Motor neuron (in vitro differentiated cells): ENCODE measurements at places on chromosomes 16 and 17.

DNA sequence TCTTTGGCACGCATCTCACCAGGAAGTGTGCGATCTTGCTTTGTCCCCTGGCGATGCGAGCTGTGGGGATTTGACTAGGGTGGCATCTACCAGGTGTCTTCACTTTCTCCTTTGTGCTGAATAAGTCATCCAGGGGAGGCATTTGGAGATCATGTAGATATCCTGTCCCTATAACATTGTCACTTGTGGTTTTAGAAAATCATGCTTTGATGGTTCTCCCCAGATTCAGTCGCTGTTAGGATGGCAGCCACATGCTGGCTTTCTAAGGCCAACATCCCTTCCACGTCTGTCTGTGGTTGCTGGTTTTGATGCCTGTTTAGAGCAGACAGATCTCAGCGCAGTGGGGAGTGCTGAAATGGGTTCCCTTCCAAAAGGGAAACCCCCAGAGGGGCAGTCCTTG, 2.5 kb downstream of the ADAD2 start:
- no peak for ATAC-seq

- peak; percentile 97 for ATAC-seq
Measured at GRCh38 chr17:13429201-13429600, 172.5 kb downstream of the HS3ST3A1 start.

- no peak for ATAC-seq
Measured at GRCh38 chr16:25007284-25007984, 7.7 kb downstream of the ARHGAP17 start.

DNA sequence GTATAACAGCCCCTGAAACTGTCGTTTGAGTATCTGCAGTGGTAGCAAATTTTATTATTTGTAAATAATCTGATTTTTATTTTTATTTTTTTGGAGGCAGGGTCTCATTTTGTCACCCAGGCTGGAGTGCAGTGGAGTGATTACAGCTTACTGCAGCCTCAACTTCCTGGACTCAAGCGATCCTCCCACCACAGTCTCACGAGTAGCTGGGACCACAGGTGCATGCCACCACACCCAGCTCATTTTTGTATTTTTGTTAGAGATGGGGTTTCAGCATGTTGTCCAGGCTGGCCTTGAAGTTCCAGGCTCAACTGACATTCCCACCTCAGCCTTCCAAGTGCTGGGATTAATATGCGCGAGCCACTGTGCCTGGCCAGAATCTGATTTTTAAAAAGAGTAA, 2.8 kb downstream of the NDEL1 start:
- ATAC-seq, result no peak

GRCh38 chr17:41585301-41586056, 1.2 kb downstream of the KRT14 start:
- ATAC-seq, result no peak

DNA sequence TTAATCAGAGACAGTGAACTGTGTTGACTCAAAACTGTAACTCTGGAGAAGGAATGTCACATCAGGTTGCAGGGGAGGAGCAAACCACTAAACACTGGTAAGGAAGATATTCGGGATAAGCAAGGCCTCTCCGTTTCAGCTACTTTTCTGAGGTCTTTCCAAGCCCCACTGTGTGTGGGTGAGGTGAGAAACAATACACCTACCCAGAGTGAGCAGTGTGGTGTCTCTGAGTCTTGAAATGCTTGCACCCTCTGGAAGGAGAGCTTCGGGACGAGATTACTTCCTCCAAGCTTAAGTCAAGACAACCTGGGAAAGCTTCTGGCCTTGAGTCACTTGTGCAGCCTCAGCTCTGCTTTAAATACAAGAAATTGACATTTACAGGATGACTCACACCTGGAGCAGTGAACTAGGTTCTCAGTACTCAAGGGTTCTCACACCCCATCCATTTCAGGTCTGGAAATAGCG, 2.5 kb upstream of the MAP3K14 start:
- no peak for ATAC-seq

- no peak for ATAC-seq
Measured at GRCh38 chr16:68373528-68374245, 62.9 kb downstream of the PRMT7 start.

DNA sequence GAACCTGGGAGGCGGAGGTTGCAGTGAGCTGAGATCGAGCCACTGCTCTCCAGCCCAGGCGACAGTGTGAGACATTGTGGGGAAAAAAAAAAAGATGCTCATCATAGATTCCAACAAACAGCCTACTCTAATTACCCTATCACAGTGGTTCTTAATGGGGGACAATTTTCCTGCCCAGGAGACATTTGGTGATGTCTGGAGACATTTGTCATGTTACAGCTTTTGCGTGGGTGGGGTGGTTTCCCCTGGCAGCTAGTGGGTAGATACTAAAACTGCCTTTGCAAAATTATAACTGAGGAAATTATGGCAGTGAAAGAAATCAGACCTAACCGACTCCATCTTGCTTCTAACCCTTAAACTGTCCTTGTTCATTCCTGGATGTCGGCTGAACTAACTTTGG, 92.5 kb upstream of the RBL2 start:
- no peak for ATAC-seq

DNA sequence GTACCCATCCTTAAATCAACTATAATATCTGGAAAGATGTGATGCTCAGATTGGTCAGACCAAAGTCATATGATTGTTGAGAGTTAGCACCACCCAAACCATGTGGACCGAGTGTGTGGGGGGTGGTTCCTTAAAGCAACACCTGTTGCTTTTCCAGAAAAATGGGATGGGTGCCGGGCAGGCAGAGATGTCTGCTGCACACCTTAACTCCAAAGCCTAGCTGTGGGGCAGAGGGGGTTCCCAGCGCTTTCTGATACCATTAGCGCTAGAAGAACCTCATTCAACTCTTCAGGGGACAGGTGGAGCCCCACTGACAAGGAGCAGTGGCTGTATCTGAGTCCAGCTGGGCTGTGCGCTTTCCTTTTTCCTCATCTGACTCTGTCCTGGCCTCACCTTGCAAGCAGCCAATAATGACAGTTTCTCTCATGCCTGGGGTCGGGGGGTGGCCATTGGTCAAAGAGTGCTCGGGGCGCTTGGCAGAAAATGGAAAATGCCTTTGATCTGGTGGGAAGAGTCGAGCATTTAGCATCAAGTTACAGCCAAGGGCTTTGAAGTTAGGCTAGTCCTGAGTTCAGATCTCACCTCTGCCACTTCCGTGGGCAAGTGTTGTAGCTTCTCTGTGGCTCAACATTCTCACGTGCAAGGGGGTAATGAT, 82.6 kb downstream of the IRX3 start:
- ATAC-seq, result no peak

DNA sequence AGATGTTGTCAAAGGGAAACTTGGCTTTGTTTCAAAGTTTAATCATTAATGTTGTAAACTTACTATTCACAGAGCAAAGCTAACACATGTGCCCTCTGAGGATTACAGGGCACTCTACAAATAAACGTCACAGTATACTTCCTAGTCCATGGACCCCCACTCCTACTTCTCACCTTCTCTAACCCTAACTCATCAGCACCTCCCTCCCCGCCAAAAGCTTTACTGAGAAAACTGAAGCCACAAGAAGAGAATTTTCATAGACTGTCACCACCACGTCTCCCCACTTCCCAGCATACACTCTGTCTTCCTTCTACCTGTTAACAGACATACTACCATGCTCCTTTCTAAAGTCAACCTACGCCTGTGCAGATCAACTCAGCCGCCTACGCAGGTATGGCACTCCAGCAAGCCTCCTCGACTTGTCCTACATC, 29.0 kb downstream of the HELZ start:
- no peak for ATAC-seq

DNA sequence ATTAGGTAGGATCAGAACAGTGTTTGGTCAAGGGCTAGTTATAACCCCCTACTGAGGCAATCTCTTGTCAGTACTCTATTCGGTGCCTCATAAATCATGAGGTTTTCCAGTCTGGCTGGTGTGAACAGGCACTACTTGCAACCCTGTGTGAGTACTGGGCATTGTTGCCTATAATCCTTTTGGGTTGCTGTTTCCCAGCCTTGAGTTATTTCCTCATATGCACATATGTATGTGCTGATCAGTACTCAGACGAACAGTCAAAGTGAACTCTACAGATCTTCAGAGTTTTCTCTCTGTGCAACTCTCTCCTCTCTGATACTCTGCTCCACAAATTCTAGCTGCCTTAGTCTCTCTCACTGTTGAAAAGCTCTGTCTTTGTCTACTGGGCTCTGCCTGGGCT, 164.3 kb downstream of the CDK5R1 start:
- ATAC-seq, result no peak

DNA sequence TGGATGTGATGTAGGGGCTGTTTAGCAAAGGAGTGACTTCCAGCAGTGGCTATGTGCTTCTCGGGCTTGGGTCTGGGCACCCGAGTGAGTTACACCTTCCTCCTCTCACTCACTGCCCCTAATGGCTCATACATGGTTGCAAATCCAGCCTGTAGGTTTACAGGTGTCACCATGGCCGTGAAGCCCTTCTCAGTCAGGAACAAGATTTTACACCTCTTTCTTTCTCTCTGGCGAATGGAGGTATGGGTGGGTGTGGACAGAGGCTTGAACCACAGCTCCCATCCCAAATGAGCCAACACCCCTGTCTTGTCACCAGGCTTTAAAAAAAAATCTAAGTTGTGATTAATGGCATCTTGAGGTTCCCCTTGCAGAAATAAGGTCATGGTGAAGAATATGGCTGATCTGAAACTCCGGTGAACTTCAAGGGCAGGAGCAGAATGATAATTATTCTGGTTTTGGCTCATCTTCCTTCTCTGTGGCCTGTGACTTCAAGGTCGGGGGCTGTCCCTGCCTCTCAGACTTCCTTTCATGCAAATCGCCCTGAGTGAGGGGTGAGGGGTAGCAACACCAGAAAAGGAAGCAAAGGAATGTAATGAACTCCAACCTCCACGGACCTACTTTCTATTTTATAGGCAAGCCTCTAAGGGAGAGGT, 331.2 kb downstream of the MAF start:
- no peak for ATAC-seq

GRCh38 chr17:28147017-28147416, 104.5 kb downstream of the NLK start:
- peak; percentile 21 for ATAC-seq

DNA sequence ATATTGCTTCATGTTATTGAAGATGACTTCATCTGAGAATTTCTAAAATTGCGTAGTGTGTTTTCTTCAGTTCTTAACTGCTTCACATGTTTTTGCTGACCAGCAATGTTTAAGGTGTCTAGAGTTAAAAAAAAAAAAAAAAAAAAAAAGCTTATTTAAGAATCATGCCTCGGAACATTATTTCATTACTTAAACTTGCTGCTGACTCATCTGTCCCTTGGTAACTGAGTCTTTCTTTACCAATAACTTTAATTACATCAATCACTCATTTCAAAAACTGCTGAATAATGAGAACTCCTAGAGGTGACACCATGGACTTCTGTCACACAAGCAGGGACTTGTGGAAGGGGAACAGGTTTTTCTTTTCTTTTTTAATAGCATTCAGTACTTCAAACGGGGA, 16.2 kb downstream of the IRX5 start:
- ATAC-seq, result no peak

- ATAC-seq, result no peak
Measured at GRCh38 chr16:56852401-56852730, 12.6 kb upstream of the SLC12A3 start.

- no peak for ATAC-seq
Measured at GRCh38 chr16:70575376-70575775, 51.8 kb downstream of the SF3B3 start.

DNA sequence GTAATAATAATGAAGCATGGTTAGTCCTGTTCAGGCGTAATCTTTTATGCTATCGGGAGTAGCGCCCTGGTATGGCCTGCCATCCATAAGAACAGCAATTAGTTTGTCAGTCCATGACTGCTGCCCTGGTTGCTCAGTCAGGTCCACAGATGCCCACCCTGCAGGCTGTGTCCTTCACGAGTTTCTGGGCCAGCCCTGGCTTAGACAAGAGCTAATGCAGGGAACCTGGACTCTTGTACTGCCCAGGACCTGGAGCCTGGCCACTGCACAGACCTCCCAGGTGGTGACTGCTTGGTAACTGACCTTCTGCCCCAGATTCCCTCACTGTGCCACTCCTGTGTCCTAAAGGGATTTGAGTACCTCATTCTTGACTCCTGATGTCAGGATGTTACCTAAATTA, 161.1 kb upstream of the NOG start:
- no peak for ATAC-seq

GRCh38 chr17:1241929-1242328, 28.3 kb upstream of the BHLHA9 start:
- peak; percentile 73 for ATAC-seq

DNA sequence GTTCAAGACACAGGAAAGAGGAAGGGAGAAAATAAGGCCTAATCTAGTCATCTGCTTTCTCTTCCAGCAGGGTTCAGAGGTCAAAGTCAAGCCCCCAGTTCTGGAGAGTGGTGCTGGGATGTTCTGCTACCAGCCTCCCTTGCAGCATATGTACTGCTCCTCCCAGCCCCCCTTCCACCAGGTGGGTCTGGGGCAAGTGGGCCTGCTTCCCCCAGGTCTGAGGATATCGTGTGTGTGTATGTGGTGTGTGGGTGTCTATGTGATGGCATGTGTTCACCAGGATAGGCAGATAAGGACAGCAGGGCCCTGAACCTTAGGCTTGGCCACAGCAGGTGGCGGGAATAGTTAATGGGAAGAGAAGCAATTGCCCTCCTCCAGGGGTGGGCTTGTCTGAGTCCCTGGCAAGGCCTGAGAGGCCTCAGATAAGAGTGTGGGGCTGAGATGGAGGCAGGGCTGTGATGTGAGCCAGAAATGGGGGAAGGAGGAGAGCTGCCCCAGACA, 21.1 kb downstream of the FOXN1 start:
- ATAC-seq, result no peak

DNA sequence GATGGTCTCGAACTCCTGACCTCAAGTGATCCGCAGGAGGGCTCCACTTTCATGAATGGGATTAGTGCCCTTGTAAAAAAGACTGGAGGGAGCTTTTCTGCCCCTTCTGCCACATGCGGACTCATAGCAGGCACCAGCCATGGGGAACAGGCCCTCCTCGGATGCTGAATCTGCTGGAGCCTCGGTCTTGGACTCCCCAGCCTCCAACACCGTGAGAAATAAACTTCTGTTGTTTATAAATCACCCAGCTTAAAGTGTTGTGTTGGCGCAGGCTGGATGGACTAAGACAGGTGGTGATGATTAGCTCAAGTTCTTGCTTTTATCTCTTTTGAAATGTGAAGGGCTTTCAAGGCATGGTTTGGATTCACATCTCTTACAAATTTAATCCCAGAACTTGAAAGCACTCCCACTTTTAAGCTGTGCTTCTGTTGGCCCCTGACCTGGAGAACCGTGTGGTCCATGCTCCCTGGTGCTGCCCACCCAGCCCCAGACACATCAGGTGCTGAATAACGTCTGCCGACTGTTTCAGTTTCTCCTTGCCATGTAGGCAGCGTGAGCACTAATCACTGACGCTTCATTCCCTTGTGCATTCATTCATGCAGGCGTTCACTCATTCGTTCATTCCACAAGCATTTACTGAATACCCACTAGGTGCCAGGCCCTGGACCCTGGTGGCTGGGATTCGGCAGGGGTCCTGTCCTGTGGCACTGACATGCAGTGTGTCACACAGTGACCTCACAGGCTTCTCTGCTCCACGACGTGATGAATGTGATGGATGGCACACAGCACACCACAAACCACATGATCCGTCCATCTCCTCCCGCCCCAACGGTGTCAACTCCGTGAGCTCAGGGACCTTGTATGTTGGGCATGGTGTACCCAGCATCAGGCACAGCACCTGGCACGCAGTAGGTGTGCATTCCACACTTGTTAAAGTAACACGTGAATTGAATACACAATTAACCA, 8.9 kb downstream of the CIBAR2 start:
- ATAC-seq, result peak; percentile 62

- no peak for ATAC-seq
Measured at GRCh38 chr16:9412915-9413264, 321.4 kb downstream of the HAPSTR1 start.
